ENCODE measurements at places on chromosomes 13 and 19.

DNA sequence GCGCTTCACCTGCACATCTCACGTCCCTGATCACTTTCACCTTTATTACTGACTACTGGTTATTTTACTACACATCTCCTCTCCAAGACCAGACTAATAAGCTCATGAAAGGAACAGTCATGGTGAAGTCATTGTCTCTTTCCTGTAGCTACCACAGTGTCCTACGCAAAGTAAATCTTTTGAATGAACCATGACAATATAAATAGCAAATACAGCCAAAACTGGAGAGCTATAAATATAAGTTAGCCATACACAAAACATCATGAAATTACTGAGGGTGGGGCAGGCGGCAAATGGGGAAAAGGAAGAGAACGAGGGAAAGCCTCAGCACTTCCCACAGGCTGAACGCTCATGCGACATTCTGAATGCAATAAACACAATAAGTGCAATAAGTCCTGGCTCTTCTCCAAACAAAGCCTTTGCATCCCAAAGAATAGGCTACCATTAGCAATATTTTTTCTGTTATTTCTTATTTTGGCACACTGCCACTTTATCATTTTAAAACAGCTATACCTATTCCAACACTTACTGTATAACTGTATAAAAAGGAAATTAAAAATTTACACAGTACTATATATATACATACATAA, 62.5 kb downstream of the TUBGCP3 start:
- no peak for DNase-seq

DNA sequence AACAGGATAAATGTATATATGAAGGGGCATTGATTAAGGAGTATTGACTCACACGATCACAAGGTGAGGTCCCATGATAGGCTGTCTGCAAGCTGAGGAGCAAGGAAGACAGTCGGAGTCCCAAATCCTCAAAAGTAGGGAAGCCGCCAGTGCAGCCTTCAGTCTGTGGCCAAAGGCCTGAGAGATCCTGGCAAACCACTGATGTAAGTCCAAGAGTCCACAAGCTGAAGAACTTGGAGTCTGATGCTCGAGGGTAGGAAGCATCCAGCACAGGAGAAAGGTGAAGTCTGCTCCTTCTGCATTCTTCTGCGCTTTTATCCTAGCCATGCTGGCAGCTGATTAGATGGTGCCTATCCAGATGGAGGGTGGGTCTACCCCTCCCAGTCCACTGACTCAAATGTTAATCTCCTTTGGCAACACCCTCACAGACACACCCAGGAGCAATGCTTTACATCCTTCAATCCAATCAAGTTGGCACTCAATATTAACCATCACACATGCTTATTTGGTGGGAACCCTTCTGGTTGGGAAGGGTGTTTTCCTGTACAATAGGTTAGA, 55.1 kb downstream of the SLAIN1 start:
- DNase-seq: no peak

- no peak for DNase-seq
These were observed 263.9 kb upstream of the NBEA start for GRCh38 chr13:34678154-34678553.

- no peak for DNase-seq
These were observed 2.0 kb downstream of the ZNF792 start for GRCh38 chr19:34961775-34962686.

GRCh38 chr13:102763741-102764140, 9.8 kb downstream of the TEX30 start:
- no peak for DNase-seq

DNA sequence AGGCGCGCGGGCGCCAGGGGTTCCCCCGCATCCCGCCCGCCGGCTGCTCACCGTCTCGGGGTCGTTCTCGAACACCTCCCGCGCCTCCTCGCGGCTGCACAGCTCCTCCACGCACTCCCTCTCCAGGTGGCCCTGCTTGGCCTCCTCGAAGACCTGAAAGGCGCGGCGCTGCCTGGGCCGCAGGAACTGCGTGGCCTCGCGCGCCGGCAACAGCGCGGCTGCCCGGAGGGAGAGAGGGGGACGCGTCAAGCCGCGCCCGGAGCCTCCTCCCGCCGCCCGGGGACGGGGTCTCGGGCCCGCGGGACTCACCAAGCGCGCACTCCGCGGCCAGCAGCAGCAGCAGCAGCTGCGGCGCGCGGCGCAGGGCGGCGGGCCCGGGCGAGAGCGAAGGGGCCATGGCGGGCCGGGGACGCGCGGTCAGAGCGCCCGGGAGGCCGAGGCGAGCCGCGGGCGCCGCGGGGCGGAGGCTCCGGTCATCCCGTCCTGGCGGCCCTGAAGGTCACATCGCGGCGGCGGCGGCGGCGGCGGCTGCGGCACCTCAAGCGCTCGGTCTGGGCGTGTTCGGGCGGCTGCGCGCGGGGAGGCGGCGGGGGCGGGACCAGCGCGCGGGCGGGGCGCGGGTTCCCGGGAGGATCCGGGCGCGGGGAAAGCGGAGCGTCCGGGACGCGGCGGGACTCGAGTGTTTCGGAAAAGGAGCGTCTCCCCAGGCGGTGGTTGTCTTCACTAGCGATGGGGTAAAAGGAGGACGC, at the start of gene GAS6:
TSS of gene GAS6 (minus strand) at position 553 of the 749 bp plus-strand sequence. CDS start at position 397, 156 bp downstream.
- DNase-seq: peak; percentile 1

DNA sequence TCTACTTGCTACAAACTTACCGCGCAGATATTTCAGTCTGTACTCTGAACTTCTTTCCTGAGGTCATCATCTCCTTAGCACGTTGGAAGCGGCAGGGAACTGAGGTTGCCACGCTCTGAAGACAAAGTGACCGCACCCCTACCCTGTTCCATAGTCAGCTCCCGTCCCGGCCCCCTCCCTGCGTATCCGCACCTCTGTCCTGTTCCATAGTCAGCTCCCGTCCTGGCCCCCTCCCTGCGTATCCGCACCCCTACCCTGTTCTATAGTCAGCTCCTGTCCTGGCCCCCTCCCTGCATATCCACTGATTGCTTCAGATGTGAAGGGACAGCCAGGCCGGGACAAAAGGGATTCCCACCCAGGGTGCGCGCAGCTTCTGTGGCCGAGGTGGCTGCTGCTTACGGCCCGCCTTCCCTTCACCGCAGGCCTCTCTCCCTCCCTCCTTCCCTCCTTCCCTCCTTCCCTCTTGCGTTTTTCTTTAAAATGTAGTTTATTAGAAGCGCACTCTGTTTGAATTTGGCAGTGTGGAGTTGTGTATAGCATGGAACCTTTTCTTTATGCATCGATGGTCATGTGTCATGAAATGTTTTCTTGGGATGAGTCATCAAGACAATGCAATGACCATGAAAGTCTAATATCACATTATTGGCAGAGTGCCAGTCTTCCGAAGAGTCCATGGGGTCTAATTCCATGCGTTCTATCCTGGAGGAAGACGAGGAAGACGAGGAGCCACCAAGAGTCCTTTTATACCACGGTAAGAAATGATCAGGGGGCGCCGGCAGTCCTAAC, 21.9 kb upstream of the NDUFS7 start:
- peak; percentile 39 for DNase-seq

DNA sequence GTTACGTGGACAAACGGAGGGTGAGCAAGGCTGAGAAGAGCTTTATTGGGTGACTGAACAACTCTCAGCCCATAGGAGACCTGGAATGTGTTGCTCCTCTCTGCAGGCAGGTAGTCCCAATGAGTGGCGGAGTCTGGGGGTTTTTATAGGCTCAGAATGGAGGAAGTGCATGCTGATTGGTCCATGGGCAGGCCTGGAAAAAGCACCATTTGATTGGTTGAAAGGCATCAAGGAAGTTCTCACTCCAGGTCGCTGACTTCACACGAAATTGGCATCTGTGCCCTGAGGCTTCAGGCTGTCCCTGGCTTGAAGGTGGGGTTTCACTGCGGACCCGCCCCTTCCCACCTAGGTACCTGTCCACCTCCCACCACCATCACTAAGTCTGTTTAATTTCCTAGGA, 65.4 kb downstream of the SPATA13 start:
- DNase-seq: no peak

DNA sequence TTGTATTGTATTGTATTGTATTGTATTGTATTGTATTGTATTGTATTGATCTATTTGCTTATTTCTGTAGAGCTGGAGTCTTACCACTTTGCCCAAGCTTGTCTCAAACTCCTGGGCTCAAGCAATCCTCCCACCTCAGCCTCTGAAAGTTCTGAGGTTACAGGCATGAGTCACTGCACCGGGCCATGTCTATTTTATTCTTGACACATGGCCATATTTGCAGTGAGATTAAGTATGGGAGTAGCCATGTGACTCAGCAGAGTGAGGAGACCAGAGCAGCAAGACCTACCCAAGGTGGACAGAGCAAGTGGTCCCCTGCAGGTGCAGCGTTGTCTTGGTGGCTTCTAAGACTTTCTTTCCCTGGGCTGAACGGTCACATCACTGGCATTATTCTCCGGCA, 49.1 kb upstream of the UBAC2 start:
- DNase-seq: no peak

- no peak for DNase-seq
These were observed 62.9 kb upstream of the IPO5 start for GRCh38 chr13:97890573-97890972.

- DNase-seq: peak; percentile 33
These were observed 692 bp downstream of the ZNF234 start for GRCh38 chr19:44142059-44142433.

DNA sequence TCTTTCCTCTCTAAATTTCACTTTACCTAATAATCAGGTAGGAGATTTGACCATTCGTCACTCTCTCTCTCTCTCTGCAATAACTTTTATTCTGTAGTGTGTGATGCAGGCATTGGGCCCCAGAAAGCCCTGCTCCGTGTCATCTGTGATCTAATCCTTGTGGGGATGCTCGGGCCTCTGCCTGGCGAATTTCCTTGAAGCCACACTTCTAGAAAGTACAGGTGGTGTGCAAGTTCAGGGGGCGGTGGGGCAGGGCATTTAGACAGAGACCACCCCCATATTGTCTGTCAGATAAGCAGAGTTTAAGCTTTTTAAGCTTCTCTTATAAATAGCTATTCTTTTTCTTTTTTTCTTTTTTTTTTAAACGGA, 53.4 kb upstream of the GPR12 start:
- DNase-seq: no peak

DNA sequence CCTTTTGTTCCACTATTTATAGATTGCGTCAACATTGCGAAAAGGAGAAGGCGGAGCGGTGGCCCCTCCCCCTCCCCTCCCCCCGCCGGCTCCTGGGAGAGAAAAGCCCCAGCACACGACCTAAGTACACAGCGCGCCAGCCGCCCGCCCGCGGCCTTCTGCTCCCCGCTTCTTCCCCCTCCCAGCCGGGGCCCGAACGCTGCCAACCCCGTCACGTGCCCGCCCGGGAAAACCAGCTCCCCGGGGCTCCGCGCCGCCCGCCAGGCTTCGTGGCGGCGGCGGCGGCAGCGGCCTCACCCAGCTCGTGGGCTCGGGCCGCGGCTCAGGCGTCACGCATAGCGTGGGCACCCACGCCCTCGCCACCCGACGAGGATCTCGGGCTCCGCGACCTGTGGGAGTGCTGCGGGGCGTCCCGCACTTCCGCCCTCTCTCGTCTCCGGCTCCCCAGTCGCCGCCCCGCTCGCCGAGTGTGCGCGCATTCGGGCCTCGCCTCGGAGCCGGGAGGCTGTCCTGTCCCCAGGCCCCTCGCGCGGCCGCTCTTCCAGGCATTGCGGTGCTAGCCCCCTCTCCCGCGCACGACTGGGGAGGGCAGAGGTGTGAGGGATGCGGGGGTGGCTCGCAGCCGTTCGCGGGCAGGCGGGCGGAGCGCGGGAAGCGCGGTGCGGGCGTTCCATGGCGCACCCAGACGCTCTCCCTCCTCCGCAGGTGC, 110.5 kb downstream of the KCNRG start:
- peak; percentile 95 for DNase-seq

GRCh38 chr19:15421721-15422260, 3.0 kb upstream of the AKAP8L start:
- DNase-seq: no peak

GRCh38 chr19:18871543-18871942, 24.4 kb downstream of the CERS1 start:
- no peak for DNase-seq

- no peak for DNase-seq
These were observed 871.4 kb upstream of the GPC6 start for GRCh38 chr13:92355213-92355612.

DNA sequence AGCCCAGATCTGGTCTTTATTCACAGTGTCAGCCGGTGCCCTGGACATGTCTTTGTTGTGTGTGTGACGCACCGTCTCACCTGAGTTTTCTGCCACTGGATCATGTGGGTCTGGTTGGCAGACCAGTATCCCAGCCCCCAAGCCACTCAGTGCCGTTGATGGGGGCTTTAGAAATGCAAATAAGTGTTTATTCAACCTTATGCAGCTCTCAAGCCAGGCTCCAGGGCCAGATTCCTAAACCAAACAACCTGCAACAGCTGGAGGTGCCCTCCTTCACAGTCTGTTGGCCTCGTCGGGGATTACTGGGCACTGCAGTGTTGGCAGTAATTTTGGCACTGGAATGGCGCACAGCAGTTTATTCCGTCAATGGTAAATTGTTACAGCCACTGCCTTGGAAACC, 21.6 kb downstream of the FAM124A start:
- no peak for DNase-seq

DNA sequence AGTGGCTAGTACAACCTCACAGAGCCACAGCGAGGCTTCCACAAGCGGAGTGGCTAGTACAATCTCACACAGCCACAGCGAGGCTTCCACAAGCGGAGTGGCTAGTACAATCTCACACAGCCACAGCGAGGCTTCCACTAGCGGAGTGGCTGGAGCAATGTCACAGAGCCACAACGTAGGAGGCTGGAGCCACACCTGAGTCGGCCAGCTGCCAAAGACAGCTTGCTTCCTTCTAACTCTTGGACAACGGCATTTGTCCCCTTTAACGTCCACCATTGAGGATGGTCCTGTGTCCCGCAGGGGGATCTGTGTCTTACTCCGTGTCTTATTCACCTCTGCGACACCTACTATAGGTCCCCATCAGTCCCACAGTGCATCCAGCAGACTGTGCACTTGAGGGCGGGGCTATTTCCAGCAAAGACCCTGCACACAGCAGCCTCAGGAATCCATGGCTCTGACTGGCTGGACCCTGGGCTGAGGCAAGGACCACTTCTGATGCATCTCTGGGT, 3.7 kb downstream of the ZNF787 start:
- DNase-seq: no peak

DNA sequence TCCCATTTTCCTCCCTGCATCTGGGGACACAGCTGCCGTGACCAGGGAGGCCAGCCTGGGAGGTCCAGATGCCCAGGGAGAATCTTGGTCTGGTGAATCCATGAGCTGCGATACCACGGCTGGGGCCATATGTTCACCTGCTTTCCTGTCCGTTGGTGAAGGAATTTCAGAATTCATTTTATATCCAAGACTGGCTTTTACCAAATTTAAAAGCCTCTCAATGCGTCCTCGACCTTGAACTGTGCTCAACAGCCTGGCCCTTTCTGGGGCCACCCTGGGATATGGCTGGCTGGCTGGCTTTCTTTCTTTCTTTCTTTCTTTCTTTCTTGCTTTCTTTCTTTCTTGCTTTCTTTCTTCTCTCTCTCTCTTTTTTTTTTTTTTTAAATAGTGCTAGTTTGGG, 22.2 kb upstream of the GDF15 start:
- no peak for DNase-seq
